ENCODE measurements at places on chromosomes 7 and 10.

GRCh38 chr10:52672880-52673279, 99.7 kb downstream of the MBL2 start:
- no peak for DNase-seq

DNA sequence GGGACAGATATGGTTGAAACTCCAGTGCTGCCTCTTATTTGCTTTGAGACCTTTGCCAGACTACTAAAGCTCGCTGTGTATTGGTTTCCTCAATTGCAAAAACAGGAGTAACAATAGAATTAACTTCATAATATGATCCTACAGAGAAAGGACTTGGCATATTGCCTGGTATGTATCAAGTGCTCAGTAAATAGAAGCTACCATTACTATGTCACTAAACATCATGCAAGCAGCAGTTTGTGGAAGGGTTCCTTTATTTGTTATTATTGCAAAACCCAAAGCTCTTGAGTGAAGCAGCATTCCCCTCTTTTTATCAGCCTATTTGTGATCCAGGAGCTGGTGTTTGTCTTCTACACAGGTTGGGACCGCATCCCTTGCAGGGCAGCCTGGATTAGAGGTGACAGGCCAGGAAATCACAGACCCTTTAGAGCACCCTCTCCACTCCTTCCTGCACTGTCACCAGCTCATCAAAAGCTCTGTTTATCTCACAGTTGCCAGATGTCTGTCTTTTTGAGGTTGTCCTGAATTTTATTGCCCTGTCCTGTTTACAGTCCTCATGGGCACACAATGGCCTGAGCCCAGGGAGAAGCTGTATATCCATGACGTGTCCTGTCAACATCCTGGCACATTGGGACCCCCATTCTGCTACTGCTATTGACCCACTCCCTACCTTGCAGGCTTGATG, 121.5 kb downstream of the SNX10 start:
- DNase-seq: no peak

DNA sequence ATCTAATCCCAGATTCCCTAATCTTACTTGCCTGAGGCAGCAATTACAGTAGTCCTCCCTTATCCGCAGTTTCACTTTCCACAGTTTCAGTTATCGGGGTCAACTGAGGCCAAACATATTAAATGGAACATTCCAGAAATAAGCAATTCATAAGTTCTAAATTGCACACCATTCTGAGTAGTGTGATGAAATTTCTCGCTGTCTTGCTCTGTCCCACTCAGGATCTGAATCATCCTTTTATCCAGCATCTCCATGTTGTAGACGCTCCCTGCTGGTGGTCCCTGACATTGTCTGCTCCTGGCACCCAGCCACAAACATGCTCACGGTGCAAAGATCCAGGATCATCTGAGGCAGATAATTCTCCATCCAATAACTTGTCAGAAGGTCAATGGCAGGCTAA, 128.7 kb upstream of the CXCL12 start:
- no peak for DNase-seq

GRCh38 chr10:119026301-119027110, 3.0 kb upstream of the NANOS1 start:
- DNase-seq: no peak

DNA sequence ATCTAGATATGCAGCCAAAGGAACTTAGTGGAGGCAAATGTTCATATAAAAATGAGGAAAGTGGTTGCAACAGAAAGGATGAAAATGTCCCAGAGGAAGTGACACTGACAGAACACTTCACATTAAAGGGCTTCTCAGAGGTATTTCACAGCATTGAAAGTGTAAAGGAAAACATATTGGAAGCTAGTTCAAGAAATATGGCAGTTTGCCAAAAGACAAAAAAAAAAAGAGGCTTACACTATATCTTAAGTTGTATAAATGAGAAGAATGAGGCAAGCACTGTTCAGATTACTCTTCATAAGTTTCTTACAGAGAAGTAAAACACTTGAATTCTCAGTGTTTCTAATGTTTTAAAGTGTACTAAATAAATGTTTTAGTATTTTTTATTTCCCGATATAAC, 20.1 kb downstream of the RUNDC3B start:
- no peak for DNase-seq

DNA sequence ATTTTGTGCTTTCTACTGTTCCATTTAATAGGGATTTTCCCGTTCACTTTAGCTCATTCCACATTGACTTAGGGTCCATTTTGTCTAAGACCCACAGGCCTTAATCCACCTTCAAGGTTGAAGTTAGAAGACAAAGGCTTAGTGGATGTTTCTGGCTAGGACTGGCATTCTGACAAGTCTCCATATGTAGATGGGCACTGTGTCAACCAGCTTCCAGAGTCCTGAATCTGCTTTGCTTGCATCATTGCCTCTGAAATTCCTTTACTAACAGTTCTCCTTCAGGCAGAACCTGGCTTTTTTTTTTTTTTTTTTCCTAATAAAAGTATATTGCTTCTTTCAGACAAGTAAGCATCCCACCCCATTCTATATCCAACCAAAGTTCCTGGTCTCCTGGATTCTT, 69.6 kb upstream of the PDCD4 start:
- no peak for DNase-seq

Data from HuH-7.5 (cell line).